ENCODE measurements at places on chromosomes 2 and 18.

- DNase-seq = no peak
Observed at GRCh38 chr2:33029926-33030325, 83.2 kb downstream of the LTBP1 start.

- no peak for DNase-seq
Observed at GRCh38 chr18:65202091-65202490, 548.7 kb upstream of the CDH7 start.

GRCh38 chr2:1600191-1601066, 143.9 kb downstream of the PXDN start:
- DNase-seq = no peak

DNA sequence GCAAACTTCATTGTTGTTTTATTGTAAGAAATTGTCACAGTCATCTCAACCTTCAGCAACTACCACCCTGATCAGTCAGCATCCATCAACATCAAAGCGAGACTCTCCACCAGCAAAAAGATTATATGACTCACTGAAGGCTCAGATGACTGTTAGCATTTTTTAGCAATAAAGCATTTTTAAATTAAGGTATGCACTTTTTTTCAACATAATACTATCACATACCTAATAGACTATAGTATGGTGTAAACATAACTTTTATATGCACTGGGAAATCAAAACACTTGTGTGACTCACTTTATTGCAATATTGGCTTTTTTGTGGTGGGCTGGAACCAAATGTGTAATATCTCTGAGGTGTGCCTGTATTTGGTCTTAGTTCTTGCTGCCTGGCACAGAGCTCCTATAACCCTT, 15.6 kb downstream of the SCN1A start:
- no peak for DNase-seq

DNA sequence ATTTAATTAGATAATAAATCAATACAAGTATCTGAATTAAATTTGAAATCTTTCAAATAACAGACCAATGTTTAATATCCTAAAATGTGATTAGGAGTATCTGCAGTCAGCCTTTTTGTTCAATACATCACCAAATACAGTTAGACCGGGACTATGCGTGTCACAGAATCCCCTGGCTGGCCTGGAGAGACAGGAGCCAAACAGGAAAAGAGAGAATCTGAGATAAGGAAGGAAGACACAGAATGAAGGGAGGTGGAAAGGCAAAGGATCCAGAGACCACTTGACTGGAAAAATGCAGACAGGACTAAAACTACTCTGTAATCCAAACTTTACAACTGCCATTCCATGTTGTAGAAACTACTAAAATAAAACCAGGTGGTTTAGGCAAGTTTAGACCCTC, 66.3 kb downstream of the SIGLEC15 start:
- no peak for DNase-seq

DNA sequence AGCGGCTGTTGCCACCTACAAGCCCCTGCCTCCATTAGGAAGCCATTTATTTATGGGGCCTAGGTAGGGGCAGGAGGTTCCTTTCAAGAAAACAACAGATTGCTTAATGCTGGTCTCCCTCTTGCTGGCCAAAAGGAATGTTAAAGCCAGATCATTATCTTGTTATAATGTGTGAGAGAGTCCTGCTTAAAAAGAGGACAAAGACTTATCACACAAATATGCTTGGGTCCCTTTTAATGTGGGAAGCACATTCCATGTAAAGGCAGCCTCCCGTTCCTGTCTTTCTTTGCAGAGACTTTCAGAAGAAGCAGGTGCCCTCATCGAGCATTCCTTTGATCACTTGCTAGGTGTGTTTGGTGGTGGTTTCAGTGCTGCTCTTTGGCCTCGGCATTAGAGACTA, 76.4 kb downstream of the AGAP1 start:
- no peak for DNase-seq

DNA sequence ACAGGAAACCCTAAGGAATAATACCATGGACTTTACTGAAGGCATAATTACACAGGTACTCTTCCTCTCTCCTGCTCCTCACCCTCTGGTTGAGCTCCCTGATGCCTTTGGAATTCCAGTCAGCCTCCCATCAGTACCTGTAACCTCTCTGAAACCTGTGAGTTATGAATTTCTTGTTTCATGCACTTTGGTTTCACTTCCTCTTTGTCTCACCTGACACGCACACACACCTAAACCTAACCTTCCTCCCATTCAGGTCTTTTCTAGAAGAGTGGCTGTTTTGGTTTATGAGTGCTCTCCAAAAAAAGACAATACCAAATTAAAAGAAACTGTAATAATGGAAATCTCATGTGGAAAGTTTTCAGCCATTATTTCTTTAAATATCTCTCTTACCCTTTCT, 451.3 kb upstream of the VWC2L start:
- DNase-seq = no peak

DNA sequence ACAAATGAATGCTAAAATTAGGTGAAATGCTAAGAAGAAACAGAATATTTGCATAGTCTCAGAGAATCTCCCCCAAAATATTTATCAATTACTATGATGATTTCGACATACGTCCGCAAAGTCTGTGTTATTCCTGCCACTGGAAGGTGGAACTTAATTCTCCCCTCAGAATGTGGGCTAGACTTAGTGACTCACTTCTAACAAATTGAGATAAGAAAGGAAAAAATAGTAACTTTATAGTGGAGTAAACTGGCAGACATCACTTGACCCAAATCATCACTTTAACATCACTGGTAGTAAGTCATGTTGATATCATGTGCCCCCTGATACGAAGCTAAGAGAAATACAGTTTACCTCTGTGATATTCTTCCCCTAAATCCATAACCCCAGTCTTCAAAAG, 23.5 kb downstream of the HADHB start:
- DNase-seq = no peak

- no peak for DNase-seq
Observed at GRCh38 chr18:50649821-50650220, 89.9 kb downstream of the MAPK4 start.

DNA sequence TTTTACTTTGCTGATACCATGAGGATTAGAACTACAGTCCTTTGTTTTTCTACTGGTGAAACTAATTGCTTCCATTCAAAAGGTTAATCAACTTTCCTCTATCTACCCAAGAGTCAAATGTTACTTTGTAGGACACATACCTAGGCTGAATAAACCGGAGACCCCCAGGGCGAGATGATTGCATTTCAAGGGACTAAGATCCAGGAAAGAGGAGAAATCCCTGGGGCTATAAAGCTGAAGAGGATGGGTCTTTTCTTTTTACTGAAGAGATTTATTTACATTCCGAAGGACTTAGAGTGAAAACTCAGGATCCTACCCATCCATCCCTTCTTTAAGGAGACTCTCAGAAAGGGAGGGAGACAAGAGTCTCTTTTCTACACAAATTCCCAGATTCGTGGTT, 331.9 kb downstream of the CDH19 start:
- DNase-seq = no peak

DNA sequence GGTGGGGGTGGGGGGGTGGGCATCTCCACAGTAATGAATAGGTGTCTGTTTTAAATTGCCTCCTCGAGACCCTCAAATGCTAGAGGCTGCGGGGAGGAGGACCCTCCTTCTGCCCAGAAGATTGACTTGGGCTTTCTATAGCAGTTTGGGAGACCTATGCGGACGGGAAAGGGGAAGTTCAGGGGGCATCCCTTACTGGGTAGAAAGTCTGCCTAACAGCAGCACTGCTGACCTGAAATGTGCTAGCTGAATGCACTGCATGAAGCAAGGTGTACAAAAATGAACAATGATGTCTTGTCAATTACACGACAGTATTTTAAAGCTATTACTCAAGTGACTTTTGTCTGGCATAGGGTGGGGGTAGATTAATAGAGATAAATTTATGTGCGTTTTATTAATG, 2.5 kb downstream of the DCC start:
- no peak for DNase-seq

DNA sequence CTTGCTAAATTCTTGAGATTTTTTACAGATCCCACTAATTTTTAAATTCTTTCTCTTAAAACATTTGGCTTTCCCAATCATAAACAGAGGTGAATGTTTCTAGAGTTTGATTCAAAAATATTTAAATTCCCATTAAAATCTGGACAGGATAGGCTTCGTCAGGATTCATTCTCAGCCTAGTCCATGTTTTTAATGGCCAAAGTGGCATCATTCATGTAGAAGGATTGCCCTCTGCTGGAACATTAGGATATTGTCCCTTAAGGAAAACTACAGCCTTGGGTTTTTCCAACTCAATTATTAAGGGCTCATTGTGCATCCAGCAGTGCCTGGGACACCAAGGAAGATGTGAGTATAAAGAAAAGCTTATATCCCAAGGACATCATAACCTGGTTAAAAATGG, 71.7 kb downstream of the TPGS2 start:
- no peak for DNase-seq

GRCh38 chr2:218430721-218431120, 11.8 kb downstream of the VIL1 start:
- DNase-seq = no peak

DNA sequence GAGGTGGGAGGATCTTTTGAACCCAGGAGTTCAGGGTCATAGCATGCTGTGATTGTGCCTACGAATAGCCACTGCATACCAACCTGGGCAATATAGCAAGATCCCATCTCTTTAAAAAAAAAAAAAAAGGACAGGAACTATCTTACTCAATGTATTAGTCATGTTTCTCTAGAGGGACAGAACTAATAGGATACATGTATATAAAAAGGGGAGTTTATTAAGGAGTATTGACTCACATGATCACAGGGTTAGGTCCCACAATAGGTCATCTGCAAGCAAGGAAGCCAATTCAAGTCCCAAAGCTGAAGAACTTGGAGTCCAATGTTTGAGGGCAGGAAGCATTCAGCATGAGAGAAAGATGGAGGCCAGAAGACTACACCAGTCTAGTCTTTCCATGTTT, 18.8 kb upstream of the CASP10 start:
- no peak for DNase-seq

DNA sequence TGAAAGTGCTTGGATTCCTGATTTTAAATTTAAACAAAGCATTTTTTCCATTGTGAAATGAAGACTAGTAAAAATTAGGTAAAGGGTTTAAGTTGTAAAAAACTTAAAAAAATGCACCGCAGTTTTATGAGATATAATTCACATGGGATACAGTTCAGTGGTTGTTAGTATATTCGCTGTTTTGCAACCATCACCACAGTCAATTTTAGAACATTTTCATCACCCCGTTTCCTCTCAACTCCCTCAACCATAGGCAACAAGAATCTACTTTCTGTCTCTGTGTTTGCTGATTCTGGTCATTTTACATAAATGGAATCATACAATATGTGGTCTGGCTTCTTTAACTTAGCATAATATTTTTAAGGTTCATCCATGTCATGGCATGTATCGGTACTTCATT, 4.0 kb downstream of the DGKD start:
- no peak for DNase-seq

DNA sequence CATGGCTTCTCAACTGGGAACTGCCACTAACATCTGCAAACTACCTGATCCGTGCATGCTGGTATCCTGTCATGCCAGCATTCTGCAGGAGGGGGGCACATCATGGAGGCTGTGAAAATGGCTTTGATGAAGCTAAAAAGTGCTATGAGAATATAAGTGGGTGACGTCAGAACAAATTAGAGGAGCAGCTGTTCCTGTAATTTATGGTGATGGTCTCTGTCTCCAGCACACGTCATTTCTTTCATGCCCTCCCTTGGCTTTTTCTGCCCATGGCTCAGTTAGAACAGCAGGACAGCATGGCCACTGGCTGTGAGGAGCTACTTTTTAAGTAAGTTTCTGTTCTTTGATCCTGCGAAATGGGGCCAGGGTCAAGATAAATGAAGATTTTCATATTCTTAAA, 466.3 kb downstream of the THSD7B start:
- no peak for DNase-seq

GRCh38 chr2:15911686-15912085, 28.7 kb upstream of the MYCN start:
- DNase-seq = no peak

All from activated CD4-positive, alpha-beta T cell treated with anti-CD3 and anti-CD28 coated beads, Interleukin-2, amount 50 U/mL, for 24 hours (primary cell).